ENCODE measurements at places on chromosomes 12 and 14. TPM values are rescaled to one million over a fixed set of nuclear protein-coding genes. Genes with fewer than 3 reads are reported as not detected.

The FKBP11 gene
- 82.0 TPM for total RNA-seq

The NYNRIN gene
- 0.02 TPM for total RNA-seq

- H3K27ac ChIP-seq = peak overlapping the region; percentile 97
- H3K27me3 ChIP-seq = no peaks in the 10 kb centered on the region
- peaks cover 55% of the 10 kb centered on the region for H3K36me3 ChIP-seq
- no peak for DNase-seq
- H3K4me3 ChIP-seq = peak overlapping the region; percentile 75
- H3K4me1 ChIP-seq = peaks cover 79% of the 10 kb centered on the region
Measured at GRCh38 chr12:6962285-6963015, 8.0 kb downstream of the PHB2 start.

- peaks cover 1% of the 10 kb centered on the region for H3K27me3 ChIP-seq
- no peaks in the 10 kb centered on the region for H3K36me3 ChIP-seq
- H3K27ac ChIP-seq = no peak overlapping the region
- DNase-seq = no peak
- no peaks in the 10 kb centered on the region for H3K4me1 ChIP-seq
Measured at GRCh38 chr14:34324363-34324795, 137.7 kb downstream of the SPTSSA start.

The MYH7 gene
- total RNA-seq = 0.02 TPM

- peak; percentile 36 for DNase-seq
- H3K4me3 ChIP-seq = peak within 1 kb of the TSS; percentile 69
- peaks cover 33% of the 10 kb centered on the region for H3K4me1 ChIP-seq
- H3K27ac ChIP-seq = no peak within 1 kb of the TSS
- peaks cover 56% of the 10 kb centered on the region for H3K27me3 ChIP-seq
- no peaks in the 10 kb centered on the region for H3K36me3 ChIP-seq
Measured at GRCh38 chr14:21070083-21070609, at the start of gene ARHGEF40. Gene ARHGEF40, plus strand, starts transcription at chr14:21070304. Its CDS starts 93 bp downstream, at chr14:21070397.

DNA sequence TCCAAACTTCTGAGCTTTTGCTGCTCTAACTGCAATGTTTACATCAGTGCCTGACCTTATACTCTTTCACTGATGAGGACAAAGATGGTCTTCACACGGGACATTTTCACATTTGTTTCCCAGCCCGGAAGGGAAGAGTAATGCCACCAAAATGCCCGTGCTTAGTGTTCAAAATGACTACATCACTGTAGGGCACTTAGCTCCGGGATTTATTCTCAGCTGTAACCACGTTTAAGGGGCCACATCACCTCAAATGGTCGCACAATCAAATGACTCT is 2.9 kb downstream of the GSG1 start:
- H3K4me3 ChIP-seq = peak overlapping the region; percentile 57
- DNase-seq = no peak
- H3K27me3 ChIP-seq = no peaks in the 10 kb centered on the region
- H3K36me3 ChIP-seq = no peaks in the 10 kb centered on the region
- peaks cover 57% of the 10 kb centered on the region for H3K4me1 ChIP-seq

- peak; percentile 80 for DNase-seq
- no peaks in the 10 kb centered on the region for H3K36me3 ChIP-seq
- H3K27me3 ChIP-seq = peaks cover 4% of the 10 kb centered on the region
- no peak overlapping the region for H3K4me3 ChIP-seq
- no peaks in the 10 kb centered on the region for H3K4me1 ChIP-seq
Measured at GRCh38 chr14:64823305-64823861, 56.3 kb downstream of the SPTB start.

DNA sequence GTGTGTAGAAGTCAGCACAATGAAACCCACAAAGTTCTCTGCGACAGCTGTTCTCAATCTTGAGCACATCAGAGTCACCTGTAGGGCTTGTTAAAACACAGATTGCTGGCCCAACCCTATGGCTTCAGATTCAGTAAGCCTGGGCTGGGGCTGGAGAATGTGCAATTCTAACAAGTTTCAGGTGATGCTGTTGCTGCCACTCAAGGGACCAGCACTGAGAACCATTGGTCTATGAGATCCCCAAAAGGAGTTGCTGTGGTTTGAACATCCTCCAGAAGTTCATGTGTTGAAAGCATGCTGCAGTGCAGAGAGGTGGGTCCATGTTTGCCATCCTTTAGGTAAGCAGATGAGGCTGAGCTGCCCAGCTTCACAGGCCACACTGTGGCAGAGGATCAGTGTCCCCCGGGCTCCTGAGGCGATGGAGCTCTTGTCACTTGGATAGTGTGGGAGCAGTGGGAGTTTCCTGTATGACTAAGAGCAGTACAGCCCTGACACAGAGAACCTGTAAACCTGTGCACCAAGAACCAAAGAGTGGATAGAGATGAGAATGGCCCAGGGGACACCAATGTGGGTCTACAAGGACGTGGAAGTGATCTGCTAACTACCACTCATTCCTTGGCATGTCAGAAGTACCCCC is 8.0 kb upstream of the RTRAF start:
- no peak overlapping the region for H3K4me3 ChIP-seq
- H3K27ac ChIP-seq = no peak overlapping the region
- H3K36me3 ChIP-seq = no peaks in the 10 kb centered on the region
- no peaks in the 10 kb centered on the region for H3K27me3 ChIP-seq

DNA sequence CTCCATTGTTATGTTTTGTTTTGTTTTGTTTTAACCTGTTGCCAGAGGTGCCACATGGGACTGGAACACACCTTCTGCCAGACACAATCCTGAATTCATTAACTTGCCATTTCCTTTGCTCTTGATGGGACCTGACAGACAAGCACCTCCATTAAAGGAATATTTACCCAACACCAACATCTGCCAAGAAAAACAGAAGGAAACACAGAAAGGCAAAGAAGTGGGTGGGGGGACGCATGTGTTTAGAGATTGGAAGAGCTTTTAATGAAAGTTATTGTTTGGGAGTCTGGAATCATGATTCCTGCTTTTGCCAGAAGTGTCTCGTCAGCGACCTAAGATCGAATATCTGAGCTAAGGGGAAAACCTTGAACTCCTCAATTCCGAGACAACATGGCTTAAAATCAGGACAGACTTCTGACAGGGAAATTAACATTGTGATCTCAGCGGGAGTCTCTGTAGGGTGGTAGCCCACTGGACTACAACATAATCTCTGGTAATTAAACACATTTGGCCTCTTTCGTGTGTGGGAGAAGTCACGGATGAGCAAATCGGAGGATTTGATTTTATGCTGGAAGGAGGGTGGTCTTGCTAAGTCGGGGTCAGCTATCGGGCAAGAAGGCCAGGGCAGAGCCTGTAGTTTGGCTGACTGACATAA is 210.4 kb upstream of the FAR2 start:
- H3K27me3 ChIP-seq = no peaks in the 10 kb centered on the region
- H3K36me3 ChIP-seq = no peaks in the 10 kb centered on the region
- H3K4me3 ChIP-seq = no peak overlapping the region
- no peak overlapping the region for H3K27ac ChIP-seq
- no peak for DNase-seq
- H3K4me1 ChIP-seq = no peaks in the 10 kb centered on the region
